ENCODE measurements at places on chromosomes 3 and 15.

DNA sequence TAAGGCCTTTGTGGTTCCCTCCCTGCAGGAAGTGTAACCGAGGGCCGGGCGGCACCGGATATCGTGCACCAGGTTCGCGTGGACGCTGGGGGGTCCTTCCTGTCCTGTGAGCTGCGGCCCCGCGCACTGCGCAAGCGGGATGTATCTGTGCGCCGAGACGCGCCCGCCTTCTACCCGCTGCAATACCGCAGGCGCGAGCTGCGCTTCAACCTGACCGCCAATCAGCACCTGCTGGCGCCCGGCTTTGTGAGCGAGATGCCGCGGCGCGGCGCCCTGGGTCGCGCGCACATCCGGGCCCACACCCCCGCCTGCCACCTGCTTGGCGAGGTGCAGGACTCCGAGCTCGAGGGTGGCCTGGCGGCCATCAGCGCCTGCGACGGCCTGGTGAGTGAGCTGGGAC is 35.9 kb downstream of the SAXO2 start:
- H3K36me3 ChIP-seq: no peaks in the 10 kb centered on the region
- no peak for DNase-seq
- peaks cover 6% of the 10 kb centered on the region for H3K4me1 ChIP-seq
- no peak overlapping the region for H3K4me3 ChIP-seq

- no peaks in the 10 kb centered on the region for H3K36me3 ChIP-seq
- H3K4me3 ChIP-seq: no peak overlapping the region
- H3K4me1 ChIP-seq: peaks cover 4% of the 10 kb centered on the region
- H3K27me3 ChIP-seq: peaks cover 7% of the 10 kb centered on the region
- DNase-seq: no peak
Measured at GRCh38 chr15:32855942-32856341, 138.1 kb downstream of the GREM1 start.

GRCh38 chr3:106842151-106842550 is 535.1 kb upstream of the CCDC54 start:
- H3K4me3 ChIP-seq: no peak overlapping the region
- H3K27me3 ChIP-seq: no peaks in the 10 kb centered on the region
- no peak overlapping the region for H3K27ac ChIP-seq
- peaks cover 10% of the 10 kb centered on the region for H3K4me1 ChIP-seq

- H3K4me1 ChIP-seq: peaks cover 33% of the 10 kb centered on the region
- H3K4me3 ChIP-seq: no peak overlapping the region
- H3K27ac ChIP-seq: no peak overlapping the region
- no peaks in the 10 kb centered on the region for H3K27me3 ChIP-seq
- H3K36me3 ChIP-seq: peaks cover 7% of the 10 kb centered on the region
- DNase-seq: no peak
Measured at GRCh38 chr15:101056366-101057334, 137.5 kb downstream of the LRRK1 start.

- H3K4me1 ChIP-seq: peaks cover 12% of the 10 kb centered on the region
- H3K4me3 ChIP-seq: peak overlapping the region; percentile 90
- peaks cover 4% of the 10 kb centered on the region for H3K36me3 ChIP-seq
- H3K27me3 ChIP-seq: peaks cover 23% of the 10 kb centered on the region
Measured at GRCh38 chr3:45994419-45995235, 997 bp downstream of the FYCO1 start.

DNA sequence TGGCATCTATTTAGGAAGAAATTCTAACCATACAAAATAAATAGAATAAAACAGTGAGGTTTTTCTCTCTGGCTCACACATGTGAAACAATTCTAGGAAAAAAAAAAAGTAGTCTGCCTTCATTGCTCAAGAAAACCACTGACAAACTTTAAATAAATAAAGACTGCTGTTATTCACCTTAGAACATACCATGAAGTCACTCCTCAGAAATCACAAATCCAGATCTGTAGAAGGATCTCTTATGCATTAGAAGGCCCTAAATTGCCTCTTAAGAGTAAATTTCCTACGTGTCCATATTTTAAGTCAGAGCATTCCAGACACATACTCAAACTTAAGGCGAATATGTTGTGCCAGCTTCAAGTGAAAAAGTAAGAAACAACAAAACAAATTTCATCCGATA is 217.3 kb downstream of the ZIC4 start:
- H3K4me1 ChIP-seq: peaks cover 10% of the 10 kb centered on the region
- H3K36me3 ChIP-seq: peaks cover 3% of the 10 kb centered on the region
- H3K27ac ChIP-seq: no peak overlapping the region
- no peak overlapping the region for H3K4me3 ChIP-seq
- H3K27me3 ChIP-seq: no peaks in the 10 kb centered on the region
- DNase-seq: no peak

DNA sequence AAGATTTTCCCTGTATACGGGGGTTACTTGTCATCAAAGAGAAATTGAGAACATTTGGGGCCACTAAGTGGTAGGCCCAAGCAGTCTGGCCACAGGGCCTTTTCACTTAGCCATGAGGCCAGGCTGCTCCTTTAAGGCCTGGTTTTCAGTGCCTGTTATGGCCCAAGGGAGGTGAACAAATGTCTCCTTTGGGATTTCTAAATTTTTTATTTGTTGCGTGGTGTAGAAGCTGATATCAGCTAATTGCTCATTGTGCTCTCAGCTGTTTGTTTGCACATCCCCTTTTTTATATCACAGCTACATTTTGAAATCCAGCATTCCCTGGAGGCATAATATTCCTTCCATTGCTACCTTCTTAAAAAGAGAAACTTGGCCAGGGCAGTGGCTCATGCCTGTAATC is 48.5 kb downstream of the RLBP1 start:
- H3K36me3 ChIP-seq: peaks cover 5% of the 10 kb centered on the region
- H3K4me1 ChIP-seq: peaks cover 6% of the 10 kb centered on the region
- no peaks in the 10 kb centered on the region for H3K27me3 ChIP-seq
- no peak overlapping the region for H3K4me3 ChIP-seq
- DNase-seq: no peak
- no peak overlapping the region for H3K27ac ChIP-seq

DNA sequence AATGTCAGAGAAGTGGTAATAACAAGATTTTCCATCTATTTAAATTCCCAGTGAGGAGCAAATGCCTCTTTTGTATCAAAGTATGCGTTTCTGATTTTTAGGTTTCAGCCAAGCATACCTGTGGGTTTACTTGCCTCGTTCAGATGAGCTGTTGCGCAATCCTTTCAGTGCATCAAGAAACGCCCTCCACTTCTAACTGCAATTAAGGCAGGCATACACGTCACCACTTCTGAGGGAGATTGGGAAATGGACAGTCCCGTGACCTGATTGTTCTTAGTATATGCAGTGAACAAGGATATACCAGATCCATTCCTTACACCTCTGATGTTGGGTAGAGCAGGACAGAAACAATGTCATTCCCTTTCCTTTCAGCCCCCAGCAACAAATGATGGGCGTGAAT is 219.0 kb downstream of the ITPR1 start:
- no peak for DNase-seq
- no peaks in the 10 kb centered on the region for H3K27me3 ChIP-seq
- H3K36me3 ChIP-seq: no peaks in the 10 kb centered on the region

- DNase-seq: no peak
- H3K27me3 ChIP-seq: no peaks in the 10 kb centered on the region
- H3K4me1 ChIP-seq: no peaks in the 10 kb centered on the region
- no peak within 1 kb of the TSS for H3K27ac ChIP-seq
Measured at GRCh38 chr3:111595232-111595631, at the start of gene ZBED2. ZBED2 (minus strand) TSS chr3:111595346; CDS start chr3:111594201, 1,145 bp downstream.

GRCh38 chr15:80155001-80155377 is 2.2 kb downstream of the FAH start:
- peaks cover 2% of the 10 kb centered on the region for H3K36me3 ChIP-seq
- H3K4me3 ChIP-seq: peak overlapping the region; percentile 92
- H3K27me3 ChIP-seq: peaks cover 3% of the 10 kb centered on the region

DNA sequence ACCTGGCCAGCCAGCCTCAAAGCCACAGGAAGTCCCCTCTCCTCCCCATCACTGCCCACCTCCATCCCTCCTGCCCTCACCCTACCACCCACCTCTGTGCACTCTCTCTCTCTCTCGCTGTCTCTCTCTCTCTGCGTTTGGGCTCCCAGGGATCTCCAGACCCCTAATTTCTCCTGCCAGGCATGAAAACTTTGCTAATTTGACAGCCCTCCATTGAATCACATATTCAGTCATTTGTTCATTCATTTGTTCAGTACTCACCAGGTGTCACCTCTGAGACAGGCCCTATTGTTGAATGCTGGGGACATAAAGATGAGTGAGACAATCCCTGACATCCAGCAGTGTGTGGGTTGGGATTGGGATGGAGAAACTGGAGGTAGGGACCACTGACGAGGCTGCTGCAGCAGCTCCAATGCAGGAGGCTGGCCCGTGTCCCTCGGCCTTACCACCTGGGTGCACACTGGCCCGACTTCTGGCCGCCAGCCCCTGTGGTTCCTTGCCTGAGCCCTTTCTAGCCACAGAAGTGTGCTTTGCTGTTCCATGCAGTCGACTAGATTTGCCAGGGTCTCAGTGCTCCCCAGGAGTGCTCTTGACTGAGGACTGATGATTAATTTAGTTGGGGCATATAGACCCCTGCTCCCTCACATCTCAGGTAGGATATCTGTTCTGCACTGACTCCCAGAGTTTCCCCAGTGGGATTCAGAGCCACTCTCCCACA is 38.6 kb upstream of the TSEN2 start:
- no peak for DNase-seq
- H3K36me3 ChIP-seq: no peaks in the 10 kb centered on the region

DNA sequence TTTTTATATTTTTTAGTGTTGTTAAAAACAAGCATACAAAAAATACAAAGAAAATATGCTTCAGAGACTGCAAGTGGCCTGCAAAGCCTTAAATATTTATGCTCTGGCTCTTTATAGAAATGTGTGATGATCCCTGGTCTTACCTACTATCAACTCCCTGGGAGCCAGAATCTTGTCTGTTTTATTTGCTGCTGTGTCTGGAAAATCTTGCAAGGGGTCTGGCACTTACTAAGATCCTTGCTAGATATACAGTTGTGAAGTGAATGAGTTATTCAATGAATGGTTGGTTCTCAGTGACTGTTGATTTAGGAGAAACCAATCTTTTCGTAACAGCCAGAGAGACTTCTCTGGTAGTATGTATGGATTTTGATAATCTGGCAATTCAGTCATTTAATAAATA is 521.0 kb upstream of the CFAP20DC start:
- no peak for DNase-seq
- no peak overlapping the region for H3K4me3 ChIP-seq
- no peaks in the 10 kb centered on the region for H3K27me3 ChIP-seq
- no peak overlapping the region for H3K27ac ChIP-seq

DNA sequence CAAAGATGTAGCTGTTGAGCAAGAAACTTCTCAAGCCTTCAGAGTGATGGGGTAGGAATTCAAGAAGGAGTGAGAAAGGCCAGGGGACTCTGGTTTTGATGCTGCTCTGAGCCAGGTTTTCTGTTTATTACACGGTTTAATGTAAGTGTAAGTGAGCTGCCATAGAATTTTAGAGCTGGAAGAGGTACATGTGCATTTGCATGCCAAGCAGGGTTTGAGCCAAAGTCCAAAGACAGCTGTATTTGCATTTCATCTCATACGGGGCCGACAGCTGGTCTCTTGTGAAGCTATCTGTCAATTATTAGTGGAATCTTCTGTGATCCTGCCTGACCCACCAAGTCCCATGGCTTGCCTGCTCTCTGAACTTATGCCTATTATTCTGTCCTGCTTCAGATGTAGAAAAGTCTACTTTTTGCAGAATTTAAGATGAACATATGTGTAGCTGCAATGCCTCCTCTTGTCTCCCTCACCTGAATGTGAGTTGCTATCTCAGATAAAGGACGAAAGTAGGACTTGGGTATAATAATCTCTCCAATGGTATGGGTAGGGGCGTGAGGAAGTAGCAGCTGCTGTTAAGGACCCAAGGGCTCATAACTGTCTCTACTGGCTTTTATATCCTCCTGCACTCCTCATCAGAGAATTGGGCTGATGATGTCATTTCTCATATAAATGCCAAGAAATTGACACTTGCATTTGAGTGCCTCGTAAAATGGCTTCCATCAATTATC is 160.0 kb downstream of the SQOR start:
- H3K4me1 ChIP-seq: no peaks in the 10 kb centered on the region
- no peak for DNase-seq
- no peak overlapping the region for H3K27ac ChIP-seq
- H3K4me3 ChIP-seq: no peak overlapping the region

GRCh38 chr15:46266661-46267060 is 631.8 kb downstream of the SQOR start:
- no peak overlapping the region for H3K27ac ChIP-seq
- H3K4me3 ChIP-seq: no peak overlapping the region
- no peaks in the 10 kb centered on the region for H3K4me1 ChIP-seq
- no peaks in the 10 kb centered on the region for H3K36me3 ChIP-seq
- no peak for DNase-seq

DNA sequence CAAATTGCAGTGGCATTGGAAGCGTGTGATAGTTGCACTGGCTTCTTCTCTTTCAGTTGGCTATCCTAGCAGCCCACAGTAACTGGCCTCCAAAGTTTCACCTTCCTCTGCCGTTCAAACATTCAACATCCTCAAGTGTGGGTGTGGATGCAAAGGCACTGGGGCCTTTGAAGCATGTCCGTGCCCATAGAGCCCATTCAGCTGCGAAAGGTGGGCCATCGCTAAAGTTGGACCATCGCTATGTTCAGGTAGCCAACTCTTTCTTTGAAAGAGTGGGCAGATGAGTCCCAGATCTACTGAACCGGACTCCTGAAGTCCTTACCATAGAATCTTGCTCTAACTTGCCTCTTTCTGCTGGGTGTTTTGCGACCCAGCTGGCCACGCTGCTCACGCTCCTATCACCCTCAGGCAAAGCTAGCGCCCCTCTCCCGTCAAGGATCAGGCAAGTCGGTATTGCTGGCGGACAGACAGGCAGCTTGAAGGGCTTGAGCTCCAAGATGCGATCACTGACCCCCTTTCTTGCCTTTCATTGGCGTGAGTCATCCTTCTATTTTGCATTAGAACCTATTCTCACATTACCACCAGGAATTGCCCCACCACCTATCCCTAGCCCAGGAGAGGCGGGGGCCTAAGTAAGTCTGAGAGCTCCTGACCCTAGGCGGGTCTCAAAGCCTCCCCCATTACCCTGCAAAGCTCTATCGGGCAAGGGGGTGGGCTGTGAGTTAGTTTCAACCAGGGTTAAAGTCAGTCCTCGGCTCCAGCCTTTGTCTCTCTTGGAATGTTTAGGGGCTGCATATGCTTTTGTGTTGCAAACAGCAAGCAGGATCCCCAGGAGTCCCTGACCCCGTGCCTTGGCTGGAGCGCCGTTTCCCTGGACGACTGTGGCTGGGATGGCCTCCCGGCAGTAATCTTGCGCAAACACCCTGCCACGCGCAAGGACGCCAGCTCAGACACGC is 28.7 kb downstream of the ZIC4 start:
- H3K4me3 ChIP-seq: peak overlapping the region; percentile 56
- DNase-seq: no peak
- H3K4me1 ChIP-seq: peaks cover 48% of the 10 kb centered on the region
- peaks cover 3% of the 10 kb centered on the region for H3K36me3 ChIP-seq
- H3K27me3 ChIP-seq: peaks cover 98% of the 10 kb centered on the region

- peaks cover 45% of the 10 kb centered on the region for H3K4me1 ChIP-seq
- no peak for DNase-seq
- H3K36me3 ChIP-seq: peaks cover 8% of the 10 kb centered on the region
- no peaks in the 10 kb centered on the region for H3K27me3 ChIP-seq
Measured at GRCh38 chr3:30682434-30683155, 76.2 kb downstream of the TGFBR2 start.

GRCh38 chr15:34952481-34952880 is 17.1 kb downstream of the AQR start:
- H3K27me3 ChIP-seq: no peaks in the 10 kb centered on the region
- no peak for DNase-seq
- H3K4me3 ChIP-seq: no peak overlapping the region
- H3K4me1 ChIP-seq: no peaks in the 10 kb centered on the region
- no peak overlapping the region for H3K27ac ChIP-seq
- peaks cover 21% of the 10 kb centered on the region for H3K36me3 ChIP-seq
